ENCODE measurements at places on chromosomes 5 and 9.

- DNase-seq: peak; percentile 73
Observed at GRCh38 chr9:112751056-112751795, 666 bp downstream of the SNX30 start.

- peak; percentile 61 for DNase-seq
Observed at GRCh38 chr9:136728080-136728547, 14.6 kb downstream of the LCN10 start.

GRCh38 chr5:146340260-146341081, 1.8 kb downstream of the POU4F3 start:
- DNase-seq: peak; percentile 41

DNA sequence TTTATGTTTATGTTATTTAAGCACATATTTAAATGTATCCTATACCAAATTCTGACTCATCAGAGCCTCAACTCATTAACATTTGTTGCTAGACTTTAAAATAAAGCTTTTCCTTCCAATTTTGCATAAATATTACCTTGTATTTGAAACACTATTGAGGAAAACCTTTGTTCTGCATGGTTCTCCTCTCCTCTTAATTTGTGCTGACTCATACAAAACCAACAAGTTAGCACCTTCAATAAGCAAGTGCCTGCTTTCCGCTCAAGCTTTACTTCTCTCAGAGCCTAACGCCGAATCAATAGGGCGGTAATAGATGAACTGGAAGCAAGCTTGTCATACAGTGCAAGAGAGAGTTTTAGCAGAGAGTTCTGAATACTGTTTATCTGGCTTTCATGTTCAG, 7.9 kb downstream of the AMACR start:
- no peak for DNase-seq

- no peak for DNase-seq
Observed at GRCh38 chr5:16726538-16726946, 109.7 kb upstream of the RETREG1 start.

DNA sequence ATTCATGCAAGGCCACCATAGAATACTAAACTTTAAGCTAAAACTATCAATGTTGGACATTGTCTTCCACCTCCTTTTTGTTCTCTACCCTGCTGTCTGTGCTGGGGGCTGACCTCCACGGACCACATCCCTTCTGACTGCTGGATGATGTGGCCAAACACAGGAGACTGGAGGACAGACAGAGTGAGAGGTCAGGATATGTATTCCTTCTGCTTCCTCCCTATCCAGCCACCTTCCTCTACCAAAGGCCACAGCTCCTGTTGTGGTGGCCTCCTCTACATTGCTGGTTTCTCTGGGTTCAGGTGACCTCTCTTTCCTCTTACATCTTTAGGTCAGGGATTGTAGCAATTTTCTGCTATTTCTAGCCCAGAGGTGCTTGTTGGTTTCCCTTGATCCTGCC, 148.1 kb downstream of the ACTBL2 start:
- no peak for DNase-seq

- peak; percentile 93 for DNase-seq
Observed at GRCh38 chr5:81420039-81420667, 26.2 kb upstream of the ACOT12 start.

DNA sequence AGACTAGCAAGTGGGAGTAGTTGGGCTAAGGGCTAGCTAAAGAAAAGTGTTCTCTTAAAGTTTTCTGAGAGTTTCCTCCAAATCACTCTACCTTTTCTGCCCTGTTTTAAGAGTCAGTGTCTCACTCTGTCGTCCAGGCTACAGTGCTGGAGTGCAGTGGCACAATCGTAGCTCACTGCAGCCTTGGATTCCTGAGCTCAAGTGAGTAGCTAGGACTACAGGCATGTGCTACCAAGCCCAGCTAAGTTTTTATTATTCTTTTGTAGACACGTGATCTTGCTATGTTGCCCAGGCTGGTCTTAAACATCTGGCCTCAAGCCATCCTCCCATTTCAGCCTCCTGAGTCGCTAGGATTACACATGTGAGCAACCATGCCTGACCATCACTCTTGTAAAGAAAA, 378.9 kb downstream of the CAAP1 start:
- no peak for DNase-seq

DNA sequence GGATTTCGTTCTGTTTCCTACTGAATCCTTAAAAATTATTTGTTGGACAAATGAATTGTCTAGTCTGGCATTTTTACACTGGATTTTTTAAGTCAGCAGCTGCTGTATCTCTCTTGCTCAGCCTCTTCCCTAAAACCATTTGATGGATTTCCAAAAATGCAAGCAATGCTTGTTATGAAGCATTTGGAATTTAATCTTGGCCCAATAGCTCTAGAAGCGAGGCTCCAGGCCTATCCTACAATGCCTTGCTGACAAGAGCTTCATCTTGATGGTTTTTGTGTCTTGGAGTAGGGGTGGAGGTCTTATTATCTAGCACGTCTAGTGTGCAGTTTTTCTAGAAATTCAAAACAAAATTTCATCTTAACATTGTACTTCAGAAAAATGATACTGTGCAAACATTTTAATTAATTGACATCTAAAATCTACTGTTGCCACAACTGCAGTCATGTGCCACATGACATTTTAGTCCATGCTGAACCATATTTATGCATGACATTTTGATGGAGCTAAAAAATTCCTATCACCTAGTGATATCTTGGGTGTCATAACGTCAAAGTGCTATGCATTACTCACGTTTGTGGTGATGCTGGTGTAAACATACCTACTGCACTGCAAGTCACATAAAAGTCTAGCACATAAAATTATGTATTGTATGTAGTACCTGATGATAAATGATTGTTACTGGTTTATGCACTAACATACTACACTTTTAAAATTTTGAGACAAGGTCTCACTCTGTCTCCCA, 5.9 kb upstream of the RAD23B start:
- no peak for DNase-seq

DNA sequence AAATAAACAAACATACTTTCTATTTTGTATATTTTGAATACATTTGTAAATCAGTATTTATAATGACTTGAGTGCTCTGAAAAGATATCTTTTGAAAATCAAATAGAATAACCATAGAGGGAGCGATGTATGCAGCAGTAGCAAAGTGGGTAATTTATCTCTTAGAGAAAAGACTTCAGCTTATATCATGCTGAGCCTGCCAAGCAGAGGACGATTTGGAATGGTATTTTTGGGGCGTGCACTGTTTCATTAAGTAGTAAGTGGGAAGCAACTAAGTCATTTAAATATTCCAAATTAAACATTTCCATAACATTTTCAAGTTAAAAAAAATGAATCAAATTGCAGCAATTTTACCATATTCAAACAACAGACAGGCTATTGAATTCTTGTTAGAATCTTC, 147.6 kb downstream of the CDH10 start:
- DNase-seq: no peak

GRCh38 chr5:58890701-58891085, 307.8 kb downstream of the RAB3C start:
- DNase-seq: no peak

GRCh38 chr5:174354571-174354970, 309.1 kb downstream of the NSG2 start:
- DNase-seq: no peak

GRCh38 chr5:124996764-124997077, 250.3 kb upstream of the ZNF608 start:
- peak; percentile 48 for DNase-seq

GRCh38 chr9:89732939-89733324, 128.1 kb downstream of the GADD45G start:
- no peak for DNase-seq

DNA sequence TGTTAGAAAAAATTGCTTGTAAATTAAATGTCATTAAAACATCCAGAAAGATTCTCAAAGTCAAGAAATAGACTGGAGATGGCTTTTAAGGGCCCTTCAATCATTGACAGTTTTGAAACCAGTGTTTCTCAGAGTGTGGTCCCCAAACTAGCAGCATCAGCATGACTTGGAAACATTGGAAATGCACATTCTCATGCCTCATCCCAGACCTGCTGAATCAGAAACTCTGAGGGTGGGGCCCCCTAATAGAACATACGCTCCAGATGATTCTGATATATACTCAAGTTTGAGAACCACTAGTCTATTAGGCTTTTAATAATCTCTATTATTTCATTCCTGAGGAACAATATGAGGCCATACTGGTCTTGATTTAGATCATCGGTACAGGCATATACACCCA, 181.6 kb downstream of the SMARCA2 start:
- DNase-seq: no peak

- DNase-seq: no peak
Observed at GRCh38 chr5:35042781-35043180, 5.0 kb downstream of the AGXT2 start.

GRCh38 chr9:117860849-117861248, 156.6 kb downstream of the TLR4 start:
- DNase-seq: no peak

- DNase-seq: peak; percentile 33
Observed at GRCh38 chr9:21317956-21318923, 13.1 kb upstream of the IFNA5 start.

DNA sequence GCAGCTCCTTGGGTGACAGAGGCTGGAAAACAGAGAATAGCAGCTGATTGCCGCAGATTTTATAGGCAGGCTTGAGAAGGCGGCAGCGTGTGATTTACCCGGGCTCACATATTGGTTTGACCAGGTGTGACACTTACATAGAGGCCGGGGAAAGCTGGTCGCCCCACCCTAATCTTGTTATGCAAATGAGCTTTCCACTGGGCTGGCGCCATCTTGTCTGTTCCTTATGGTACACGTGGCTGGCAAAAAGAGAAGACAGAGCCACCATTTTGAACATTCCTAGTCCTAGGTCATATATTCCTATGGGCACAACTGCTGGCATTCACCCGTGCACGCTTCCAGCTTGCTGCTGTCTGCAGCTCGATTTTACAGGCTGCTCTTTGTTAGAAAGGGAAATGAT, 11.3 kb upstream of the SPZ1 start:
- DNase-seq: no peak

- no peak for DNase-seq
Observed at GRCh38 chr9:83512621-83513020, 25.6 kb downstream of the FRMD3 start.

GRCh38 chr5:53407373-53407772, 73.1 kb upstream of the FST start:
- no peak for DNase-seq

GRCh38 chr9:120395376-120395775, 184.6 kb downstream of the CDK5RAP2 start:
- DNase-seq: no peak

DNA sequence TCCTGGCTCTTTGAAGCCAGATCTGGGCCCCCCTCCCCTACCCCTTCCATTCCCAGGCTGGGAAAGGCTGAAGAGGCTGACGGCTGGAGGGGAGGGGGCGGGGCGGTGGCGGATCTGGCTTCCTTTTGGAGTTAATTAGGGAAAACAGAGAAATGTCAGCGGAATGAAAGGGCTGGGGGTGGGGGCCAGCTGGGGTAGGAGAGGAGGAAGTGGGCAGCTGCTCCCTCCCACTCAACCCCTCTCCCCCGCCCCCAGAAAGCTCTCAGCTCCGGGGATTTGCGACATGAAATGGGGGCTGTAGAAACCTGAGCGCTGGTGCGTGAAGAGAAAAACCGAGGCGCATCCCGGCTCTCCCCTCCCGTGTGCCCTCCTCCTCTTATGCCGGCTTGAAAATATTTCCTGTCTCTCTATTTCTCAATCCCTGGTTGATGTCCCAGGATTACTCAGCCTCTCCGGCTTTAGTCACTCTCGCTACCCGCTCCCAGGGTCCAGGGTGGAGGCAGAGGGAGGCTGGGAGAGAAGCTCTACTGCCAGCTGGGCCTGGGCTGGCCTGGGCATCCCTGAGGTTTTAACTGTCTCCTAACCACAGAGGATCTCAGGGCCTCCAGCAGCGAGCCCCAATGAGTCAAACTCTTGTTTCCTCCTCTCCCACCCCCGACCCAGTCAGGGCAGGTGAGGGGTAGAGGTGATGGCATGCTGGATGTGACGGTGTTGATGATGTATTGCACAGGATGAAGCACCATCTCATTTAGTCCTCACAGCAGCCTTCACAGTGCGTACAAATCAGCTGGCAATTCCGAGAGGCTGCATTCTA, 20.1 kb downstream of the PCDHGC5 start:
- peak; percentile 81 for DNase-seq

DNA sequence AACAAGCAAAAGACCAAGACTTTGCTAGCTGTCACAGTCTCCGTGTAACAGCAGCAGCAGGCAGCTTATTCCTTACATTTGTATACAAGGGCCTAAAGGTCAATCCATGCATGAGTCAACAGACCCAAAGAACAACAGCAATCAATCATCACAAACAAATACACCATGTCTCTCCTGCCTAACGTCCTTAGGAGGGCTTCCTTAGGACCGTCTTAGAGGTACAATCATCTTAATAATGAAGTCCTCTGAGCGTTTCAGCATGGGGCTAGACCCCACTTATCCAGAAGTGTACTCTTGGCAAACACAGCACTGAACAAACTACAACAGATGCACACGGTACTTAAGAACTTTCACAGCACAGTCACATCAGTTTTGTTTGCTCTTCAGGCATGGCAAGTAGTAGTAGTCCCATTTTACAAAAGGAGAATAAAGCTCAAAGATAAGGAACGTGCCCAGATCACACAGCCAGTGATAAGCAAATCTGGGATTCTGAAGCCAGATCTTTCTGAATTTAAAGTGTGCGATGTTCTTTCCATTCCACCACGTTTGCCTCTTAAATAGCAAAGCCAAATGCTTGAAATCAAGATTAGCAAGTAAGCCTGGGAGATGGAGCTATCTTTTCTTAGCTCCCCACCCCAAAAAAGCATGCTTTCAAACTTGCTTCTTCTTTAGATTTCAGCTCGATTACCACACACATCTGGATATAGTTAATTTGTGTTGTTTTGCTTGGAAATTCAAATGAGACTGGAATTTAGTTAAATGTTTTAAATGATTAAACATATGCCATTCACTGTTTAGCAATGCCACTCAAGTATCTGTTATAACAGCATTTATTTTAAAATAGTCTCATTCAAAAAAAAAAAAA, 24.2 kb downstream of the PSMB7 start:
- no peak for DNase-seq

DNA sequence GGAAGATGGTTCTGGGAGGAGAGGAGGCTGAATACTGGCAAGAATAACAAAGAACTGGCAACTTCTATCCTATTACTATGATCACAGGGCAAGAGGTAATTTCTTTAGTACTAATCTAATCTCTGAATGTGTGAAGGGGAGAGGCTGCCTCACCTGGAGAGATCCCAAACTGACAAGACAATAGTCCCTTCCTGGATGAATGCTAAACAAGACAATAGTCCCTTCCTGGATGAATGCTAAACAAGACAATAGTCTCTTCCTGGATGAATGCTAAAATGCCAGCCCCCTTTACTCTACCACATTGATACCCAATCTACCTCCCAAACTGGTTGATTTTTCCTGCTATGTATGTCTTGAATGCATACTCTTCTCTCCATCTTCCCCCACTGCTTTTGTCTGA, 145.2 kb downstream of the SIL1 start:
- no peak for DNase-seq

DNA sequence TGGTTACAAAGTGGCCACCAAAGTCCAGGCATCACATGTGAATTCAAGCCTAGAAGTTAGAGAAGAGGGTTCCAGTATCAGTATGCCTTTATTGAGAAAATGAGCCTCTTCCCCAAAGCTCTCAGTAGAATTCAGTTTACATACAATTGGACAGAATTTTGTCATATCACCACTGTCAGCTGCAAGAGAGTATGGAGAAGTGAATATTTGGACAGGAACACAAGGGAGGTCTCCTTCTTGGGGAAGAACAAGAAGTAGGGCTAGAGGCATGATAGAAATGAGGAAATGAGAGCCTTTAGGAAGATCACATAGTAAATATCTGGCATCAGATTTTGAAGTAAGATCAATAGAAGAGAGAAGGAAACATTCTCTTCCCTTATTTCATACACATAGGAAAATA, 27.8 kb upstream of the VLDLR start:
- no peak for DNase-seq

- no peak for DNase-seq
Observed at GRCh38 chr9:73347720-73348119, 196.1 kb downstream of the ANXA1 start.

Data from astrocyte of the cerebellum (primary cell).